ENCODE measurements at places on chromosomes 12 and 14. TPM values are rescaled to one million over a fixed set of nuclear protein-coding genes. Genes with fewer than 3 reads are reported as not detected.

Gene CD163
- 137 TPM for polyA plus RNA-seq

Gene NEMP1
- 0.75 TPM for polyA plus RNA-seq

- no peaks in the 10 kb centered on the region for H3K27me3 ChIP-seq
- H3K4me3 ChIP-seq, result no peak overlapping the region
- H3K27ac ChIP-seq, result no peak overlapping the region
- H3K36me3 ChIP-seq, result no peaks in the 10 kb centered on the region
- no peaks in the 10 kb centered on the region for H3K4me1 ChIP-seq
Observed at GRCh38 chr12:3170423-3171194, 93.4 kb downstream of the TSPAN9 start.

DNA sequence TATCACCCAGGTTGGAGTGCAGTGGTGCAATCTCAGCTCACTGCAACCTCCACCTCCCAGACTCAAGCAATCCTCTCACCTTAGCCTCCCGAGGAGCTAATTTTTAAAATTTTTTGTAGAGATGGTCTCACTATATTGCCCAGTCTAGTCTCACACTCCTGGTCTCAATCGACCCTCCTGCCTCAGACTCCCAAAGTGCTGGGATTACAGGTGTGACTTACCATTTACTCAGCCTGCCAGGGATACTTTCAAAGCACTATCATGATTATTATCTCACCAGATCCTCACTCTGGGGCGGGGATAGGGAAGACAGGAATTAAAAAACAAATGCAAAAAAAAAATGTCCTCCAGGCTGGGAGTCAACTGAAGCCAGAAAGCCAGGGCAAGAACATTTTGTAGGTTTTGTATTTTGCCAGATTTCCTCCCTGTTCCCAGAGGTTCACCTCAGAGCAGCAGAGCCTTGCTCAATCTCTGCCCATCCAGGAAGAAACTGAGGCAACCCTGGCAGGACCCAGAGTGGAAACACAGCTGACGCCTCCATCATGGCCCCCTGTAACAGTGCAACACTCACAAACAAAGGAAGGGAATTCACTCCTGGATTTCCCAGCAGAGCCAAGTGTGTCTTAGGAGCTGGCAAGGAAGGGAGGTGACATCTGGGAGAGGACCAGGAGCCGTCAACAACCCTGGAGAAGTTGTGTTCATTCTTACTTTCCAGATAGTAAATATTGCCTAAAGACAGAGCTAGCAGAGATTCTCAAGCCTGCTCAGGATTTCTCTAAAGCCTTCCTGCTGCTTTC lies 73.9 kb downstream of the IRF2BPL start:
- no peak overlapping the region for H3K4me3 ChIP-seq
- no peaks in the 10 kb centered on the region for H3K4me1 ChIP-seq
- no peaks in the 10 kb centered on the region for H3K36me3 ChIP-seq
- H3K27me3 ChIP-seq, result no peaks in the 10 kb centered on the region

DNA sequence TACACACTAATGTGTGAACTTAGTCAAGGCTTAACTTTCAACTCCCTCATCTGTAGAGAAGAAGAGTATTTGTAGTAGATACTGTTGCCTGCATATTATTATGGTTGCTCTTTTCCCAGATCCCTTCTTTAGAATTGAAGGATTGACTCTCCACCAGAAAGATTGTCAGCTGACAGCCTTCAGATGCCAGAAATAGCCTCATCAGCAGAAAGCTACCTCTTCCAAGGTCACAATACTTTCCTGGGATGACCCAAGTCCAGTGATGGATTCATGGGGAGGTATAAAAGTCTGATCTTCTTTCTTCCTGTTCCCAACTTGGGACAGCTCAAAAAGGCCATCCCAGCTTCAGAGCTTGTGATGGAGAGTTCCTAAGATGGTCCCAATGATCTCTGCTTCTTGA lies 78.2 kb downstream of the TBX5 start:
- no peaks in the 10 kb centered on the region for H3K4me1 ChIP-seq
- DNase-seq, result no peak
- no peak overlapping the region for H3K4me3 ChIP-seq
- no peak overlapping the region for H3K27ac ChIP-seq

GRCh38 chr12:104303538-104304151 lies at the start of gene EID3:
TSS of gene EID3 (plus strand) at chr12:104303739. CDS start at chr12:104303935, 196 bp downstream.
- H3K4me1 ChIP-seq, result peaks cover 12% of the 10 kb centered on the region
- H3K36me3 ChIP-seq, result no peaks in the 10 kb centered on the region
- no peaks in the 10 kb centered on the region for H3K27me3 ChIP-seq
- peak; percentile 98 for DNase-seq

Gene KRT72
- not detected for polyA plus RNA-seq

Gene SYNDIG1L
- 0.64 TPM for polyA plus RNA-seq

DNA sequence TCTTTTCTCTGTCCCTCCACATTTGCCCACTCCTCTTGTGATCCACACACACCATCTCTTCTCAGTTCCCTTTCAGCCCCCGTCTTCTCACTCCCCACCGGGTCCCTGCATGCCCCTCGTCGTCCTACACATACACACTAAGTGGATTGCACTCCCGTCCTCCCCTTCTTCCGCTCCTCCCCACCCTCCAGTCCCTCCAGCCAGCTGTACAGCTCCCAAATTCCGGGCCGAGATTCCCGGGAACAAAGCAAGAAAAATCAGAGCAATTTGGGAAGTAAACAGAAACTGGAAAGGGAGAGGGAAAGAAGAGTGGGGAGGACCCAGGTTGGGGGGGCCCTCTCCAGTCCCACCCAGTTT lies 282 bp upstream of the IGFBP6 start:
- H3K27ac ChIP-seq, result peak overlapping the region; percentile 97
- peak; percentile 81 for DNase-seq

Gene GYS2
- not detected for polyA plus RNA-seq

Gene PROX2
- polyA plus RNA-seq, result not detected

DNA sequence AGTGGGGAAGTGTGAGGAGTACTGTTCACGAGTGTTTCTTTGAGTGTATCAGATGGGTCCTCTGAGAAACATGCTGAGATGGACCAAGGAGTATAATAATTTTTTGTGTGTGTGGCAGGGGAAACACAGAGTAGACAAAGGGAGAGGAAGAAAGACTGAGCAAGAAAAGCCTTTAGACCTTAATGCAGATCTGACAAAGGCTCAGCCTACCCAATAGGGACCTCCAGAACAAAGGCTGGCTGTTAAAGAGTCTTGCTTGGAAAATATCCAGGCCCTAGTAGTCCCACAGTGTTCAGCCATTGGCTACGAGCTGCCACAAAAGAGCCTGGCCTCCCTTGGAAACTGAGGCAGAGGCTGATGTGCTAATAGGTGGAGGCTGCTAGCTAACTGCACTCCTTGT lies 13.5 kb downstream of the COQ5 start:
- DNase-seq, result no peak
- H3K4me3 ChIP-seq, result no peak overlapping the region

DNA sequence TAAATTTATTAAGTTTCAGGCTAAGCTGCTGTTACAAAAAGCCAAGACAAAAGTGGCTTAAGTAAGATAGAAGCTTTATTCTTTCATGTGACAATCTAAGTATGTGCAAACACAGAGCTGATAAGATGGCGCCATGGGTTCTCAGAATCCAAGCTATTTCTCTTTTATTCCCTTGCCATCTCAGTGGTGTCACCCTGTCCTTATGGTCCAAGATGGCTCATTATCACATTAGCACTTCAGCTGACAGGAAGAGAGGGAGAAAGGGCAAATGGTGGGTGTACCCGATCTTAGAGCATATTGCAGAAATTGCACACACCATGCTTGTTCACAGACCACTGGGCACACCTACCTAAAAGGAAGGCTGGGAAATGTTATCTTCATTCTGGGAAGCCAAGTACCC lies 211.7 kb downstream of the TMTC2 start:
- H3K27ac ChIP-seq, result no peak overlapping the region
- H3K4me3 ChIP-seq, result no peak overlapping the region
- no peaks in the 10 kb centered on the region for H3K36me3 ChIP-seq
- no peak for DNase-seq
- no peaks in the 10 kb centered on the region for H3K4me1 ChIP-seq
- no peaks in the 10 kb centered on the region for H3K27me3 ChIP-seq

Gene DACT1
- polyA plus RNA-seq, result 7.5 TPM

DNA sequence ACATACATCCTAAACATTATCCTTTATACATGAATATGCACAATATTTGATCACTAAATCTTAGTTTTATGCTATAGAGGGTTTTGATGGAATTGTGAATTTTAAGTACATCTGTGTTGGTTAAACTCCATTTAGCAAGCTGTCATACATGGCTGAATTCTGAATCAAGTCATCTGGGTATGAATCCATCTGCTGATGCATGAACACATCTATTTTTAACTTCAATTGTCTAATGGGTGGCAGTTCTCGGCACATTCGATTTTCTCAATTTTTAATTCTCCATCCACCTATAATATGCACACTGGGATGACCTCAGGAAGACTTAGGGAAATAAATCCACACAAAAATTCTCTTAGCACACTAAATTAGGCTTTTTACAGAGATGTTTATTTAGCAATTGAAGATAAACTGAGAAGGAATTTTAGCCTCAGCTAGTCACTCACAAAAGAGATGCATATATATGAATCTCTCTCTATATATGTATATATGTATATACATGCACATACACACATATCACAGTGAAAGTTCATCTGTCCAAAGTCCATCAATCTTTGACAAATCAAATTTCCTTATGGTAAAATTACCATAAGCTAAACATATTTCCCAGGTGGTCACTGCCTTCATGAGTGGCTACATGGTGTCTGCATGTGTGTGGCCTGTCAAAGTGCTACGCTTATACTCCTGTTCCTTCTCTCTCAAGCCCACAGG lies 44.5 kb upstream of the VPS33A start:
- no peak for DNase-seq
- no peaks in the 10 kb centered on the region for H3K36me3 ChIP-seq
- H3K4me3 ChIP-seq, result no peak overlapping the region
- no peaks in the 10 kb centered on the region for H3K4me1 ChIP-seq
- no peaks in the 10 kb centered on the region for H3K27me3 ChIP-seq
- no peak overlapping the region for H3K27ac ChIP-seq

DNA sequence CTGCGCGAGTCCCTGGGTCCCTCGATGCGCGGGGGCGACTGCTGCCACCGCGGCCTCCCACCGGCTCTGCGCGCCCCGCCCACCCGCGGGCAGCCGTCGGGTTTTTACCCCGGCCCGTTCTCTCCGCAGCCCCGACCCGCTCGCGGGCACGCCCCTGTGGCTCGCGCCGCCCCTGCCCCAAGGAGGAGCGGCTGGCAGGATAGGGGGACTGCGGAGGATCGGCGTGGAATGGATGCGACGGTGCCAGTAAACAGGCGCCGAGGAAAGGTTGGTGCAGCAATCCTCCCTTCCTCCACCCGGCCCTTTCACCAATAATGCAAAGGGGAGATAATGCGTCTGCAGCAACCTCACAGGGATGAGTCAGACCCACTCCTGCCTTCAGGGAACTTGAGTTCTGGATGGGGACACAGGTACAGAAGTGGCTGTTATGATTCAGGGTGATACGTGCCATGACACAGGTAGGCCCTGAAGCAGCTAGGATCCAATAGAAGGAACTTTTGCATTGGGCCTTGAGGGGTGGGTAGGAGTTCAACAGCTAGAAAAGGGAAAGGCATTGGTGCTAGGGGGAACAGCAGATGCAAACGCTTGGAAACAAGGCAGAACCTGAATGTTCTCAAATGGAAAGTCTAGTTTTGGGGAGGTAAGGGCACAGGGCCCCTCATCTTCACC lies 554 bp upstream of the DEGS2 start:
- H3K27ac ChIP-seq, result no peak overlapping the region
- no peaks in the 10 kb centered on the region for H3K4me1 ChIP-seq
- H3K4me3 ChIP-seq, result no peak overlapping the region
- no peak for DNase-seq

DNA sequence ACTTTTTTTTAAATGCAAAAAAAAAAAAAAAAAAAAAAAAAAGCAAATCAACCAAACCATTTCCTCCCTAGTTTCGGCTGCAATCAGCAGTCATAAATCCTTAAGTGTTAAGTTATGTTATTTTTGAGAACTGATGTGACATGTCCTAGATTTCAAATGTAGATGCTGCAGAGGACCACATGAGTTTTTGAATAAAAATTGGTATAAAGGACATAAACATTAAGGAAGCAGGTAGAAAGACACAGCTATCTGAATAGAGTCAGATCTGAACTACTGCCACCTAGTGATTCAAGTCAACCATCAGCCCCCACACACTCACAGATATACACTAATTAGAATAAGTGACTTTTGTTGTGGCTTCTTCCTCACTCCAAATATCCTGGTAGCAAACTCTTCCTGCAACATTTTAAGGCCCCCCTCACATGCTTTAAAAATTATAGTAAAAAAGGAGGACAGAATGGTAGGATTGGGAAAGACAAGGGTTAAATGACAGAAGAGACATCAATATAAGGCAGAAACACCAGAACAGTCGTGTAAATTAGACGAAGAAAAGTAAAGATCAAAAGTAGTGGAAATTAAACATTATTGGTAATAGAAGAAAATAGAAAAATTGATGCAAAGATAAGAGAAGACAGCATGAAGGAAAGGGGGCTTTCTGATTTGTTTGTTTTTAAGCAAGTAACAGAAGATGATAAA lies 394.5 kb upstream of the ATP2B1 start:
- H3K4me3 ChIP-seq, result no peak overlapping the region
- no peaks in the 10 kb centered on the region for H3K36me3 ChIP-seq
- no peaks in the 10 kb centered on the region for H3K4me1 ChIP-seq
- no peak overlapping the region for H3K27ac ChIP-seq

Data from aorta (tissue), 5 donors.